ENCODE measurements at places on chromosomes 2 and 18. TPM values are rescaled to one million over a fixed set of nuclear protein-coding genes. Genes with fewer than 3 reads are reported as not detected.

Gene RAB27B
- 0.60 TPM for total RNA-seq

Gene EPAS1
- 3.7 TPM for total RNA-seq

DNA sequence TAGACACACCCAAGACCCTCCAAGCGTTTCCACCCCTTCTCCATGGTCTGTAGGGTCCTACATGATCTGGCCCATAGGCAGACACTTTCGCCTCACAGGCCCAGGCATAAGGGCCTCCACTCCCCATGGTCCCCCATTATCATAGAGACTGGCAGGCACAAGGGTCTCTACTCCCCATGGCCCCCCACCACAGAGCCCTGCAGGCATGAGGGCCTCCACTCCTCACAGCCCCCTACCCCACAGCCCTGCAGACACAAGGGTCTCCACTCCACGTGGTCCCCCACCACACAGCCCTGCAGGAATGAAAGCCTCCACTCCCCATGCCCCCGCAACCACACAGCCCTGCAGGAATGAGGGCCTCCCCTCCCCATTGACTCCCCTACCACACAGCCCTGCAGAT lies 159.7 kb upstream of the AGAP1 start:
- no peaks in the 10 kb centered on the region for H3K27me3 ChIP-seq
- H3K36me3 ChIP-seq: no peaks in the 10 kb centered on the region
- no peak overlapping the region for H3K27ac ChIP-seq
- no peaks in the 10 kb centered on the region for H3K4me1 ChIP-seq
- no peak for DNase-seq

- no peak overlapping the region for H3K4me3 ChIP-seq
- H3K4me1 ChIP-seq: no peaks in the 10 kb centered on the region
- no peak for DNase-seq
- no peaks in the 10 kb centered on the region for H3K27me3 ChIP-seq
- H3K27ac ChIP-seq: no peak overlapping the region
Observed at GRCh38 chr2:144424559-144425240, 95.2 kb downstream of the ZEB2 start.
